ENCODE measurements at places on chromosomes 6 and 20. TPM values are rescaled to one million over a fixed set of nuclear protein-coding genes. Genes with fewer than 3 reads are reported as not detected.

The DEF6 gene
- total RNA-seq: 1.0 TPM

The KCNS1 gene
- not detected for total RNA-seq

The PSORS1C2 gene
- not detected for total RNA-seq

The SLC16A10 gene
- total RNA-seq: 2.8 TPM

The SLC17A1 gene
- not detected for total RNA-seq

The MYH7B gene
- total RNA-seq: 0.04 TPM

The CST2 gene
- total RNA-seq: not detected

The KCNK15 gene
- not detected for total RNA-seq

The BPIFB1 gene
- 0.24 TPM for total RNA-seq

The MYT1 gene
- 1.1 TPM for total RNA-seq

The SCGN gene
- total RNA-seq: not detected

The ZNF76 gene
- total RNA-seq: 15.6 TPM

The PDYN gene
- total RNA-seq: not detected

The SLC17A2 gene
- total RNA-seq: not detected

The PLG gene
- total RNA-seq: not detected

The CFAP61 gene
- 0.13 TPM for total RNA-seq

The GGTLC1 gene
- total RNA-seq: not detected

The BANF2 gene
- not detected for total RNA-seq

The SOX18 gene
- total RNA-seq: 1.2 TPM

The CGA gene
- total RNA-seq: not detected

The CDSN gene
- not detected for total RNA-seq

The CAP2 gene
- total RNA-seq: 4.5 TPM

The PPDPF gene
- total RNA-seq: 98.5 TPM

The TSBP1 gene
- total RNA-seq: 0.08 TPM

The PERP gene
- 18.8 TPM for total RNA-seq

The ARMC12 gene
- total RNA-seq: 0.34 TPM

The TINAG gene
- not detected for total RNA-seq

The ZC3H12D gene
- total RNA-seq: 0.08 TPM

The ZBTB46 gene
- total RNA-seq: 1.4 TPM

The CD93 gene
- 0.91 TPM for total RNA-seq

The MARCKS gene
- 27.9 TPM for total RNA-seq

The HLA-DOA gene
- 4.3 TPM for total RNA-seq

The KHDC3L gene
- not detected for total RNA-seq

The ADGRF5 gene
- 0.05 TPM for total RNA-seq

The GTSF1L gene
- not detected for total RNA-seq

The LY86 gene
- total RNA-seq: not detected

The ERGIC3 gene
- 269 TPM for total RNA-seq
